Hypothalamus (tissue), 51 donors: ENCODE measurements at places on chromosomes 1 and 21.

GRCh38 chr1:96722161-96722922 lies 758 bp downstream of the PTBP2 start:
- peak; percentile 82 for DNase-seq

DNA sequence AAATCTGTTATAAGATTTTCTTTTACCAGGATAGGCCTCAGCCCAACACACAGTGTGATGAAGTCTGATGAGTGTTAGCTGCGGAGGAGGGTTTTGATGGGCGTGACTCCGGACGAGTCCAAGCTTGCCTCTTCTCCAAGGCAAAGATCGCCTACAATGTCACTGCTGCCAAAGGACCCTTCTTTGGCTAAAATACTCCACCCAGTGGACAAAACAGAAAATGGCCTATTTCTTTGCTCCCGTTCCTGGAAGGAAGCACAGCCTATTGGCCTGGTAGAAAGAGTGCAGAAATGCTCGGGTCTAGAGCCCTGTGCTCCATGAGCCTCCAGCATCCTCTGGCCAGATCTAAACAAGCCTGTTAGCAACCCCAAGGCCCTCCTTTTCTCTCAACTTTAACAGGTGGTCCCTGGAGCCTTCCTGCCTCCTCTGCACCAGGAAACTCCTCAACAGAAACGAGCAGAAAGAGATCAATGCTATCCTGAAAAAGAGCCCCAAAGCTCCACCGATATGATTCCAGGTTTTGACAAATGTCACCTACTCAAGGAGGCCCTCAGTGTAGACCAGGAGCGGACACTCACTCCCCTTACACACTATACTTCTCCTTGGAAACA lies 3.4 kb upstream of the CASQ2 start:
- no peak for DNase-seq

- no peak for DNase-seq
These were observed 123.3 kb upstream of the USP24 start for GRCh38 chr1:55338448-55338820.

- DNase-seq, result no peak
These were observed 9.9 kb upstream of the TSNAX start for GRCh38 chr1:231518485-231519034.

DNA sequence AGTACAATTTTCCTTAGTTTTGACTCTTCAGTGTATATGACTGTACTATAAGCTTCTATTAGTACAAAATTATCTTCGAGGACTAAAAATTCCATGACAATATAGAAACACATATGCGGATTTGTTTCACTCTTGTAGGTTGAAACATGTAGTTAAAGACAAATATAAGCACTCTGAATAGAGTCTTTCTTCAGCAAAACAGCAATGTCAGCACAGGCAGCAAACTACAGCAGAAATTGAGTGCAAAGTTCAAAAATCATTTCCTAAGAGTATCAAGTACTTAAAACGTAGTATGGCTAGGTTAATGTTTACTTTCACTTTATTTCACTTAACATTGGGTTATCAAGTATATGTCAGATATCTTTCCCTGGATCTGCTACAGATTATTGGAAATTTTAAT lies 106.7 kb downstream of the FAF1 start:
- no peak for DNase-seq

GRCh38 chr21:37886120-37886519 lies 30.1 kb downstream of the KCNJ6 start:
- DNase-seq, result no peak

DNA sequence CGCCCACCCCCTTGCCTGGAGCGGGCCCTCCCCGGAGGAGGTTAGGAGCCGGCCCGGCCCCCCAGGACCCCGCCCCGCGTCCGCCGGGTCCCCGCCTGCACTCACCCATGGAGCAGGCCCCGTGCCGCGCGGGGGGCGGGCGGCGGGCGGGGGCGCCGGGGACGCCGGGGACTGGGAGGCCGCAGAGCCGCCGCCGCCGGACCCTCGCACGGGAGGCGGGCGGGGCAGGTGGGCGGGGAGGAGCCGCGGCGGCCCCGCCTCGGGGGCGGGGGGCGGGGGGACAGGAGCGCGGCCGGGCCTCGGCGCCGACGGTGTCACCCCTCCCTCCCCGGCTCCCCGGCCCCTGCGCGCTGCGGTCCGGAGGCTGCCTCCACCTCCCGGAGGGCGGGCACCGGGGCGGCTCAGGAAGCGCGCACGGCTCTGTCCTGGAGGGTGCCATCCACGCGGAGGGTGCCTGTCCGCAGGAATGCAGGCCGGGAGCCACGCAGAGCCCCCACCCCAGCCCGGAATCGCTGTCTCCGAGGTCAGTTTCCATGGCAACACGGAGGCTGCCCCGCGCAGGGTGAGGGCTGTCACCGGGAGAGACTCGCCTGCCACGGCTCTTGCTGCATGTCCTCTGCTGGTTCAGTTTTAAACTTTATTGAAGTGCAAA lies 5.9 kb upstream of the PLEKHG5 start:
- no peak for DNase-seq

DNA sequence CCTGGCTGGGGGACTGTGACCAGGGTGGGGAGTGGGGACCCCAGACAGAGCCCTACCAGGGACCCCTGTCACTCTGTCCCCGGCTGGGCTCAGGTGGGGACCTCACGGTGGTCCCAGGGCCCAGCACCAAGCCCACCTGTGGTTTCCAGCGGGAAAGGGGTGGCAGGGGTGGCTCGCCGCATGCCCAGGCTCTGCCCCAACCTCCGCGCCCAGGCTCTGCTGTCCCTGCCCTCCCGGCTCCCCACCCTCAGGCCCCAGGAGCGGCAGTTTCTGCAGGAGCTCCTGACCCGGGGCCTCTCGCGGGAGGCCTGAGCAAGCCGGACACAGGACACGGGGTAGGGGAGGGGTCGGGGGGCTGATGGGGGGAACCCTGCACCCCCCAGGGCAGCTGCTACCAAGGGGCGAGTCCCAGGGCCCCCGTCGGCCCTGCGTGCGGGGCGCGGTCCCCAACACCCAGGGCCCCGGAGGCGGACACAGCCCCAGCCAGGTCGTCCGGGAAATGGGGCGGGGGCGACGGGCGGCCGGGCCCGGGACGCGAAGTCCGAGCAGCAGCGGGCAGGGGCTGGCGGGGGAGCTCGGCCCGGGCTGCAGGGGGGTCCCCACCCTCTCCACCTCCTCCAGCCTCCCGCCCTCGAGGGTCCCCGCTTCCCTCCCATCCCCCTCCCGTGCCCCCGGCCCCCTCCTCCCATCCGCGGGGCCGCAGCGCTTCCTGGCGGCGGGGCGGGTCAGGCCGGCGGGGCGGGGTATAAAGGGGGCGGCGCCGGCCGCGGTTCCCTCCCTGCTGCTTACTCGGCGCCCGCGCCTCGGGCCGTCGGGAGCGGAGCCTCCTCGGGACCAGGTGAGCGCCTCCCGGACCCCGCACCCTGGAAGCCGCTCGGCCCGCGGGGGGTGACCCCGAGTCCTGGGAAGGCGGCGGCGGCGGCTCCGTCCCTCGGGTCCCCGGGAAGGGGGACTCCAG lies at the start of gene COL6A2:
Gene COL6A2, plus strand, starts transcription at position 777 of the 958 bp plus-strand sequence.
- DNase-seq, result no peak

DNA sequence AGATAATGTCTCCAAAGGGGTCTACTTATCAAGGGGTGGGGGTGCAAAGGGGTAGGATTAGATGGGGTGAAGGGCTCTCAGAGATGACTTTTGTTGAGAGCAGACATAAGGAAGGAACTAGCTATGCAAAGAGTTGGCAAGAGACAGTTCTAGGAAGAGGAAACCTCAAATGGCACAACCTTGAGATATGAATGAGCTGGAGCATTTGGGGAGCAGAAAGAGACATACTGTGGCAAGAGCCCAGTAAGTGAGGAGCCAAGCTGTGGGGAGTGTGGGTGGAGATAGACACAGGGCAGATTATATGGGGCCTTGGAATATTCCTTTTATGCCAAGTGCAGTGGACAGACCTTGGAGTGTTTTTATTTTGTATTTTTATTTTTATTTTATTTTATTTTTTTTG lies 84.8 kb upstream of the BTG3 start:
- no peak for DNase-seq

DNA sequence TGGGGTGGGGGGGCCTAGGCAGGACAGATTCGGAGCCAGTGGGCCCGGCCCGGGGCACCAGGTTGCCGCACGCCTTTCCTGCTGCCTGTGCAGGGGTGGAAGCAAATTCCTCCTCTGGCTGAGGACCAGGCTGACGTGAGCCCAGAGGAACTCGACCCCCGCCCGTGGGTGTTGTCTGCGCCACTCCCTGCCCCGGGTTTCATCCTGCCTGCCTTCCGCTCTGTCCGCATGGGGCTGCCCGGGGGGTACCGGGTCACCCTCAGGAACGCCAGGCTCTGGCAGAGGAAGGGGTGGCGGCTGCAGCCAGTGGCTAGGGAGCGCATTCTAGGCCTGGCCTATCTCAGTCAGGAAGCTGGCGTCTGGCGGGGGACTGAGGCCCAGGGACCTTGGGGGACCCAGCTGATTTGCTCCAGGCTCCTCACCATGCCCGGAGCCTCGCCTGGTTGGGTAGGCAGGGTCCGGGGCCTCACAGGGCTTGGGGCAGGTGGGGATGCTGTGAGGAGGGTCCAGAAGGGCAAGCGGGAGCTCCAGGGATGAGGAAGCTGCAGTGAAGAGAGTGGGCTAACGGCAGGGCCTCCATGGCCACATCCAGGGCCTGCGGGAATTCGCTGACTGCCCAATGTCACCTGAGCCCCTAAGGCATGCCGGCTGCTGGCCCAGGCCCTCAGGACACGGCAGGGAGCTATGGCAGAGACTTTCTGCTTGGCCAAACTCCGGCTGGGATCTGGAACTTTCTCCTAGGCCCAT lies 2.4 kb upstream of the IBA57 start:
- no peak for DNase-seq

GRCh38 chr1:65207317-65207716 lies 59.3 kb downstream of the AK4 start:
- DNase-seq, result no peak

DNA sequence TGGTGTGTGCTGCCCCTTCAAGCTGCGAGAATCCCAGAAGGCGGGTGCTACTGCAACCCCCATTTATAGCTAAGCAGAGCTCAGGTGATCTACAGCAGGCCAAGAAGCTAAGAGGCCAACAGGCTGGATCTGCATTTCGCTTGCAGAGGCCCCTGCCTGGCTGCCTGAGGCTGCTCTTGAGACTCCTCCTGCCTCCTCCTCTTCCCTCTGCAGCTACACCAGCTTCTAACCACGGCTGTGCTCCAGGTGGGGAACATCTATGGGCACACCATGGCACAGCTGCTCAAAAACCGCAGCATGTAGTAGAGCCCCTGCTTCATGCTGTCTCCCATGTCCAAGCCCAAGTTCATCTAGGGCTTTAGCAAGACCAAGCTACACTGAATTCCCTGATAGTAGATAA lies 72.9 kb upstream of the ZNF678 start:
- no peak for DNase-seq

- no peak for DNase-seq
These were observed 106.1 kb downstream of the RIPK4 start for GRCh38 chr21:41660748-41661147.

- DNase-seq, result no peak
These were observed 366.8 kb downstream of the PTBP2 start for GRCh38 chr1:97088391-97088790.

- DNase-seq, result no peak
These were observed 30.1 kb upstream of the PARP1 start for GRCh38 chr1:226438007-226438406.

- no peak for DNase-seq
These were observed 3.4 kb downstream of the KIAA0319L start for GRCh38 chr1:35553851-35554250.

- no peak for DNase-seq
These were observed 14.6 kb upstream of the TENT5C start for GRCh38 chr1:117591252-117591651.

DNA sequence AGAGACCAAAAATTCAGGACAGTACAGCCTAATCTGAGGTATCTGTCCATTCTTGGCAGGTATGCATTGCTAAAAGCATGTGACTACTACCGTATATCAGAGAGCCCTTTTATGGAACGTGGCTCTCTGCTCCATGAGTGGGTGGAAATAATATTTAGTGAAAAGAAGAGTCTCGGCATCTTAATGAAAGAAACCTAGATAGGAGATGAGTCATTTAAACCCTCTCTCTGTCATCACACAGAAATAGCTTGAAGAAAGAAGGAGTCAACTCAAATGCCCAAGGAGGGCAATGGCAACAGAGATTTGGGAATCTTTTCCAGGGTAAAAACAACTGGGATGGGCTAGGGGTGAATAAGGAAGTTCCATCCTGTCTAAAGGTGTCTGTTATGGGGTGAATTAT lies 528.2 kb downstream of the SMYD3 start:
- no peak for DNase-seq

- DNase-seq, result no peak
These were observed 37.4 kb downstream of the VANGL1 start for GRCh38 chr1:115679141-115679611.

DNA sequence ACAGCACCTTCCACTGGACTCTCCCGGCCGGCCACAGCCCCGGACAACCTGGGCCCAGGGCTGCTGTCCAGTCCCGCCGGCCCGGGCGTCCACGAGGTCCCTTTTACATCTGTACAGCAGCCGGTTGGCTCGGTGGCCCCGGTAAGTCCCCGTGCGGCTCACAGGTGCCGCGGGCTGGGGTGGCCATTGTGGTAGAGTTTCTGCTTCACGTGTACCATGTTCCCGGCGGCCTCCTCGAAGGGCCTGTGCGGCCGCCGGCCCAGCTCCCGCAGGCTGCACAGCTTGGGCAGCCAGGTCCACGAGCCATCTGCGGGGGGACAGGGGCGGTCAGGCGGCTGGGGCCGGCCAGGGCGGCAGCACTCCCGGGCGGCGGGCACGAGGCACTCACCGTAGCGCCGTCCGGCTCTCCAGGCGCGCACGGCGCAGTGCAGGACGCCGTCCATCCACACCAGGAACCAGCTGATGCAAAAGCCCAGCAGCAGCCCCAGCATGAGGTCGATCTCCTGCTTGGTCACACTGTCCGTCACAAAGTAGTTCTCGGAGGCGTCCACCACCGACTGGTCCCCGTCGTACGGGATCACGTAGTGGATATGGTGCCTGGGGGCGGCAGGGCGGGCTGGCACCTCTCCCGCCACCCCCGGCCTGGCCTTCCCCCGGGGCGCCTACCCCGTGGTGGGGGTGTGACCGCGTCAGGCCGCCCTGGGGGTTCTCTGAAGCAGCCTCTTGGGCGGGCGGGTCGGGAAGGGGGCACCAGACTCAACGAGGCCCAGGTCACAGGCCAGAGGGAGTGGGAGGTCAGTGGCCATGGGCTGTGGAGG lies 5.0 kb downstream of the TMEM240 start:
- DNase-seq, result no peak

GRCh38 chr1:45243476-45244343 lies 37.3 kb upstream of the ZSWIM5 start:
- DNase-seq, result no peak
